ENCODE measurements at places on chromosomes 3 and 15.

DNA sequence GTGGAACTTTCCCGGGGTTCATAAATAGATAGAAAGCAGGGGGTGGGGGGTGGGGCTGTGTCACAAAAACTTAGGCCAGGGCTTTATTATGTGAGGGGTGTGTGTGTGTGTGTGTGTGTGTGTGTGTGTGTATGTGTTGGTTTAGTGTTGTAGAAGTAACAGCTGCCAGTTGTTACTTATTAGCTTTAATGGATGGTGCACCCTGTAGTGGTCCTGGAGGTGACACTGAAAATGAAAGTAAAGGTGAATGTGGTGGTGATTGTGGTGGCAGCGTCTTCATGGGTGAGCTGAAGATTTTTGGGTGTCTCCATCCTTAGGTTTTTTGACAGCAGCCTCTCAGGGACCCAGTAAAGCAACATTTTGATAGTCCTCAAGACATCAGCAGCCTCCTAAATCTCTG is 449.9 kb downstream of the PDCD6IP start:
- DNase-seq, result no peak

DNA sequence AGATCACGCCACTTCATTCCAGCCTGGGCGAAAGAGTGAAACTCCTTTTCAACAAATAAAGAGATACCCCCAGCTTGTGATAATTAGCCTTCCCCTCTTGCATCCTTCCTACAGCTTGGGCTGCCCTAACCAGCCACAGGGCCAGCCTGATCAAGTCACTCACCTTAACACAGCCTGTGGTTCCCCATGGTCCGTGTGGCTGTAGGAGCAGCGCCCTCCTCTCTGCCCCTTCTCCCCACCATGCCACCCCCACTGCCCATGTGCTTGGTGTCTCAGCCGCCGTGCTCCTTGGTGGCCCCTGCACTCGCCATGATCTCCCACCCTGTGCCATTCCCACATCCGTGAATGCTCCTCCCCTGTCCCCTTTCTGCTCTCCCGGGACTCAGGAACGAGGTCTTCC is 13.2 kb upstream of the RPP14 start:
- no peak for DNase-seq

DNA sequence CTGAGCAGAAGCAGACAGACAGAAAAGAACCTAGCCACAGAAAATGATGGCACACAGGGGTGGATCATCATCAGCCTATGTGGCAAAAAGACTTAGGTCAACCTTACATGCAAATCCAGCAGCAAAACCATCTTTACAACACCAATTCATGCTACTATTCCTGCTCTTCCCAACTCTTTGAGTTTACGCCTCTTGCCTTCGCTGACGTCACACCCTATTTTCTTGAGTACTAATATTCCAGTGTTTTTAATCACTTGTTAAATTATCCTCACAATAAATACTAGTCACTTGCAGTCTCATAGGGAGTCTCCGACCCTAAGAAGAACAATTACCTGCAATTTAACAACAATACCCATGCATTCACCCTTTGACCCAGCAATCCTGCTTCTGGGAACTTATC is 6.0 kb upstream of the PSMD6 start:
- no peak for DNase-seq

GRCh38 chr3:167880183-167880582 is 144.7 kb downstream of the SERPINI1 start:
- no peak for DNase-seq

GRCh38 chr3:46986055-46986730 is 6.7 kb downstream of the NBEAL2 start:
- DNase-seq, result no peak

DNA sequence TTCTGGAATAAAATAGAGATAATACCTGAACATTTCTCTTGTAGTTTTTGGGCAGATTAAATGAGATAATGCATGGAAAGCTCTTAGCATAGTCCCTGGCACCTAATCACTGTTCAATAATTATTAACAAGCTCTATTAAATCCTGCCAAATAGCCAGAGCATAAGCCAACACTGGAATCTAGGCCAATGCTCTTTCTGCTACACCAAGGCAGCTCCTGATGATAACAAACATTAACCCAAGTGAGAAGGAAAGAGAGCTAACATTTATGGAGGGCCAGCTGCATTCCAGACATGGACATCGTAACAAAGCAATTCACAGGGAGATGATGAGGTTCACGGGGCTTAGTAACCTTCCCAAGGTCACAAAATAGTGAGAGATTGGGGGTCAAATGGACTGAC is 23.3 kb downstream of the LARP6 start:
- DNase-seq, result no peak

- DNase-seq, result no peak
Observed at GRCh38 chr3:178325330-178325729, 210.9 kb upstream of the KCNMB2 start.

- DNase-seq, result no peak
Observed at GRCh38 chr15:81336568-81336967, 12.6 kb upstream of the STARD5 start.

DNA sequence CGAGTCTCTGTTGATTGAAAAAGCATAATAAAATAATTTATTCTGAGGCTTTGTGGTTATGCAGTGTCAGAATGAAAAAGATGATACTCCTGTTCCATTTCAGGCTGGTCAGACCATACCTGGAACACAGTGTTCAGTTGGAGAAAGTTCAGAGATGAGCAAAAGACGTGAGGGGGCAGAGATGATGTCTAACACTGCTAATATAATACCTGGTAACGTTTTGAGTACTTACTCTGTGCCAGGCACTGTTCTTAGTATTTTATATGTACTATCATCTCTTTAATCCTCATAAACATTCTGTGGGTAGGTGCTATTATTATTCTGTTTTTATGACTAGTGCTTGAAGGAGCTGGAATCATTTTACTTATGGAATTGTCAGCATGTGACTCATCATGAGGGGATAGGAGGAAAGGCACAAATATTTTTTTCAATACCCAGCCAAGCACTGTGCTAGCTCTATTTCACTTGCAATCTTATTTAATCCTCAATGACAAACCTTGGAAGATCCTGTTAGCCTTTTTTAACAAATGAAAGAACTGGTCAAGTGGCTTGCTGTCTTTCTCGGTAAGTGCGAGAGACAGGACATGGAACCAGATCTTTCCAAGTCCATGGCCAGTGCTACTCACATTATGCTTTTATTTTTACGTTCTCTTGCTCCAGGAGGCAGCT is 31.8 kb downstream of the IQGAP1 start:
- DNase-seq, result no peak

DNA sequence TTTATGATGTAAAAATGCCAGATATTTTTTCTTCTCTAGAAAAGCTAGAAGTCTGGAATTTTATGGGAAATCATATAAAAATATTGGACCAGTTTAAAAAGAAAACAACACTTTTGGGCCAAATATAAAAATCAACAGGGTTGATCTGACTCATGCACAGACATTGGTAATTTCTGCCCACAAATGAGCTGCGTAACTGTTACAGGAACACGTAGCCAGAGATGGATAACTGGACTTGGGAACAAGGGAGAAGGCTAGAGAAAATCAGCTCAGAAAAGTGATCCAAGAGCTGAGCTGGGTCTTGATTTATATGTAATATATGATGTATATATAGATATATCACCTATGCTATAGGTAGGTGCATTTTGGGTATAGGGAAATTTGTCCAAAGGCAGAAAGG is 36.8 kb upstream of the NAALADL2 start:
- DNase-seq, result no peak

DNA sequence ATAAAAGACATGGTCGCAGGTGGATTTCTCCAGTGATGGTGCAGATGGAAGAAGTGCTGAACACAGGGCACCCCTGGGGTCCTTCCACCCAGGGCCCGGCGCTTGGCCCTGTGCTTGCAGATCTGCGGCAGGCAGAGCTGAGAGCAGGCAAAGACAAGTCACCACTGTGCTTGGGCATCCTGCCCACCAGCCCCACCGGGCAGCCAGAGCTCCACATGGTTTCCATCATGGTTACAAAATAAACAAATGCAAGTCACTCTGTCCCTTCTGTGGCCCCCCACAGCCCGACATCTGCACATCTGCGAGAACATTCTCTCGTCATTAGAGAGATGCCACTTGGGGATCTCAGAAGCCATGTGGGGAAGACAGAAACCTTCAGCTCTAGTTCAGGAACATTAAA is 37.6 kb upstream of the SFMBT1 start:
- peak; percentile 48 for DNase-seq

- no peak for DNase-seq
Observed at GRCh38 chr3:89402051-89402450, 294.6 kb downstream of the EPHA3 start.

DNA sequence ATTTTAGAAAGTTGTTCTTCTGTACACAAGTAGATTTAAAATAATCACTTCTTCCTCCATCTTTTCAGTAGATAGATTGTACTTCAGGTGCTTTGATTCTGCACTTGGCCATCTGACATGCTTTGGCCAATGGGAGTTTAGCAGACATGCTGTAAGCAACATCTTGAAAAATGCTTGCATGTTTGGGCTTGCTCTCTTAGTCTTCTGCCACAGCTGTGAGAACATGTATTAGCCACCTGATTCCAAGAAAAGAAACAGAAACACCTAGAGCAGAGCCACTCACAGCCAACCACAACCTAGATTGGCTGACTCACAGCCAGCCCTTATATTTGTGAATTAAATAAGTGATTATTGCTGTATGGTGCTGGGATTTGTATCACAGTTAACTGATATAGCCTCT is 70.2 kb upstream of the GADL1 start:
- no peak for DNase-seq

DNA sequence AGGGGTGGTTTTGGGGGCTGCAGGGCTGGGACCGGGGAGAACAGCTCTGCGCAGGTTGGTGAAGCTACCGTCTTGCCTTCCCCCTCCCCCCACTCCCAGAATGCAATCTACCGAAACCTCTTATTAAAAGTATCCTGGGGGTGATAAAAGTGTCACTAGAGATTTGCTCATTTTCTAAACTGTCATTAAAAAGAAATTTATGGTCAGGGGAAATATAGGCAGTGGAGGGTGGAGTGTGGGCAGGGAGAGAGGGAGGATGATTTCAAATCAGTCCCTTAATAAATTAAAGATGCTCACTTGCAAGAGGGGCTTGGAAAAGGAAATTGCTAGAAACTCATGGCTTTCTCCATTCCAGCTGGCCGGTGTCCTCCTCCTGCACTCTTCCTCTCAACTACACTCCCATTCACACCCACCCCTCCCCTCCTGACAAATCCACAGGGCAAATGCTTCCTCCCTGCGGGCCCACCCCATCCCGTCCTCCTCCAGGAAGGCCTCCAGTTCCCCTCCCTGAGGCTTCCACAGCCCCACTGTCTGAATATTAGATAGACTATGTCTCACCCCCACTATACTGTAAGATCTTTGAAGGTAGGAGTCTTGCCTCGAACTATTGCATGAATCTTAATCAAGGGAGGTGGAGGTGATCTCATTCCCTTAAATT is 83.9 kb downstream of the TLE3 start:
- DNase-seq, result no peak

Data from activated CD8-positive, alpha-beta memory T cell treated with anti-CD3 and anti-CD28 coated beads, Interleukin-2, amount 50 U/mL, for 48 hours (primary cell).